Vagina (tissue), 2 donors: ENCODE measurements at places on chromosomes 6 and 20.

- no peak for DNase-seq
These were observed 36.2 kb upstream of the OGFRL1 start for GRCh38 chr6:71252410-71252809.

DNA sequence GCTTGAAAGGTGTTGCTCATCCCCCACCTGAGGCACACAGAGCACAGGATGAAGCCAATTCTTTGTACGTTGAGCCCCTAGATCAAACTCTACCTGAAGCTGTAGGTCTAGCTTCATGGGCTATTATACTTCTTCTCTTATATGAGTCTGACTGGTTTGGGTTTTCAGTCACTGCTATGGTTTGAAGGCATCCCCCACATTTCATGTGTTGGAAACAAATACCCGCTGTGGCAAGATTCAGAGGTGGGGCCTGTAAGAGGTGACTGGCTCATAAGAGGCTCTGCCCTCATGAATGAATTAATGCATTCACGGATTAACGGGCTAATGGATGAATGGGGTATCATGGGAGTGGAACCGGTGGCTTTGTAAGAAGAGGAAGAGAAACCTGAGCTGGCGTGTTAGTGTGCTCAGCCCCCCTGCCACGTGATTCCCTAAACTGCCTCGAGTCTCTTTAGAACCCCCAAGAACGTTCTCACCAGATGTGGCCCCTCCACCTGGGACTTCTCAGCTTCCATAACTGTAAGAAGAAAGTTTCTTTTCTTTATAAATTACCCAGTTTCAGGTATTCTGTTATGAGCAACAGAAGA lies 39.2 kb downstream of the PREX1 start:
- no peak for DNase-seq

GRCh38 chr6:66897576-66897975 lies 1190.5 kb upstream of the EYS start:
- no peak for DNase-seq

- no peak for DNase-seq
These were observed 106.3 kb downstream of the STXBP5 start for GRCh38 chr6:147310521-147310920.

- DNase-seq: peak; percentile 31
These were observed 52.6 kb downstream of the VSTM2L start for GRCh38 chr20:37955511-37955910.

- no peak for DNase-seq
These were observed 44.8 kb downstream of the MRAP2 start for GRCh38 chr6:84078335-84078734.

- no peak for DNase-seq
These were observed 64.6 kb upstream of the PIM1 start for GRCh38 chr6:37105148-37106050.

- no peak for DNase-seq
These were observed 86.5 kb upstream of the MRPS10 start for GRCh38 chr6:42304053-42304712.

DNA sequence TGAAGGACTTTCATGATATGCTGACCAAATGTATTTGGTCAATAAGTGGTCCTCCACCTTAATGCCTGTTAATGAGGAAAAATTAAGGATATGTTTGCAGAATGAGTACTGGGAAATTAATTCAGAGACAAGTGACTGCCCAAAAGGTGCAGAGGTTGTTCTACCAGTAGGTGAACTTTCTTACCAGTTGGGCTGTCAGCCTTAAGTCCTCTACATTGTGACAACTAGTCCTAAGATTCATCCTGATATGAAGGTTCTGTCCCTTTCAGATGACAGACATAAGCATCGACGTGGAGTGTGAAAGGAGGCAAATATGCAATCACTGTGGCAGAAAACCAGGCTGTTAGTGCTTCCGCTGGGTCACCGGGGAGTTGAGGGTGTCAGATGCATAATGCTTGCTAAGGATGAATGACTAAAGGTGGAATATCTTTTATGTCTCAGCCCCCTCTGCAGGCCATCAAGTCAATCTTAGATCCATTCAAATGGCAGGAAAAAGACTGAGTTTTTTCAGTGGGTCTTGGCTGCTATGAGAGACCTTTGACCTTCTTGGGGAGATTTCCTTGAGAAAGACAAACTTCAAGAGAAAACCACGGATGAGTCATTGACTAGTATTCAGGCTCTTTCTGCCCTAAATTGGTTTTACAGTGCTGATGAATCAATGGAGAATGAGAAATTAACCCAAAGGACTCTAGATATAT lies 226.0 kb downstream of the TPBG start:
- DNase-seq: no peak

- DNase-seq: no peak
These were observed 28.9 kb downstream of the CYP24A1 start for GRCh38 chr20:54144847-54145414.

GRCh38 chr20:1934156-1934555 lies 38.9 kb downstream of the SIRPA start:
- DNase-seq: no peak
